IgD-negative memory B cell (primary cell): ENCODE measurements at places on chromosomes 11 and 22. TPM values are rescaled to one million over a fixed set of nuclear protein-coding genes. Genes with fewer than 3 reads are reported as not detected.

Gene MB
- polyA plus RNA-seq, result not detected

Gene CABP7
- polyA plus RNA-seq, result 0.11 TPM

Gene GGTLC3
- polyA plus RNA-seq, result not detected

Gene OR52I1
- polyA plus RNA-seq, result not detected

Gene MUC6
- not detected for polyA plus RNA-seq

Gene ZNF280B
- 3.8 TPM for polyA plus RNA-seq
